ENCODE measurements at places on chromosomes 3 and 15.

DNA sequence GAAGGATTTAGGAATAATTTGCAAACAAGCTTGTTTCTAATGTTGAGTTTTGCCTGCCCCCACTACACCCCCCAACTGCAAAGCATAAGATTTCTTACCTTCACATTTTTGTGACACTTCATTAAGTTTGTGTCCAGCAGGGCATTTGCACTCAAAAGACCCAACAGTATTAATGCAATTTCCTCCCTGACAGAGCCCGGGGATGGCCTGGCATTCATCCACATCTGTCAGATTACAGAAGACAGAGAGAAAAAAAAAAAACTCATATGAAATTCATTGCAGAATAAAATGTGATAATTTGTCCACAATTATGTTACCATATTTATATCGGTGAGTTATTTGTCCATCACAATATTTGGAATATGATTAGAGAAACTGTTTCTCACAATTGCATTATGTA is 111.5 kb downstream of the FBN1 start:
- H3K36me3 ChIP-seq, result peaks cover under 1% of the 10 kb centered on the region
- H3K27ac ChIP-seq, result no peak overlapping the region
- no peaks in the 10 kb centered on the region for H3K27me3 ChIP-seq
- no peak overlapping the region for H3K4me3 ChIP-seq
- peaks cover 20% of the 10 kb centered on the region for H3K4me1 ChIP-seq

DNA sequence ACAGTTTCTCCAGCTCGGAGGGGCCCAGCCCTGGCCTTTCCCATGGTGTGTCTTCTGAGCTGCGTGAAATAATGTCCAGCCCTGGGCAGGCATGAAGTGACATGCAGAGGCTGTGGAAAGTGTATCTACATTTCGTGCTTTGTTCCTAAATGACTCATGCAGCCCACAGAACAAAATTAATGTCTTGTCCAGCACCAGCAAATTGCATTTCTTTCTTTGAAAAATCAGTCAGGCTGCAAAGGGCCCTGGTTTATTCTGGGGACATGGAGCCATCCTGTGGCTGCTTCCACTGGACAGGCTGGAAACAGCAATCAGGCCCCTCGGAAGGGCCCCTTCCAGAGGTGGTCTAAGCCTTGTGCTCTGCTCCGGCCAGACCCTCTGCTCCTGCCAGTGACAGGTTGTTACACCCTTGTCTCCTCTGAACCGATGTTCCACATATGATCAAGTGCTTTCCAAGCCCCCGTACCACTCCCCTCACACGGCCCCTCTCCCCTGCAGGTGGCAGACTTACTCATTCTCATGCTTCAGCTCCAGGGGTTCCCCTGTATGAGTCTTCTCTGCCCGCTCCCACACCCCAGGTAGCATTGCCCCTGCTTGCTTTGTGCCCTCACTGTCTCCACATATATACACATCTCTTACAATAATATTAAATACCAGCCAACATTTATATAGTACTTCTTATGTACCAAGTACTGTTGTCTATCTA is 33.7 kb downstream of the CRYGS start:
- no peaks in the 10 kb centered on the region for H3K36me3 ChIP-seq
- no peak overlapping the region for H3K4me3 ChIP-seq

DNA sequence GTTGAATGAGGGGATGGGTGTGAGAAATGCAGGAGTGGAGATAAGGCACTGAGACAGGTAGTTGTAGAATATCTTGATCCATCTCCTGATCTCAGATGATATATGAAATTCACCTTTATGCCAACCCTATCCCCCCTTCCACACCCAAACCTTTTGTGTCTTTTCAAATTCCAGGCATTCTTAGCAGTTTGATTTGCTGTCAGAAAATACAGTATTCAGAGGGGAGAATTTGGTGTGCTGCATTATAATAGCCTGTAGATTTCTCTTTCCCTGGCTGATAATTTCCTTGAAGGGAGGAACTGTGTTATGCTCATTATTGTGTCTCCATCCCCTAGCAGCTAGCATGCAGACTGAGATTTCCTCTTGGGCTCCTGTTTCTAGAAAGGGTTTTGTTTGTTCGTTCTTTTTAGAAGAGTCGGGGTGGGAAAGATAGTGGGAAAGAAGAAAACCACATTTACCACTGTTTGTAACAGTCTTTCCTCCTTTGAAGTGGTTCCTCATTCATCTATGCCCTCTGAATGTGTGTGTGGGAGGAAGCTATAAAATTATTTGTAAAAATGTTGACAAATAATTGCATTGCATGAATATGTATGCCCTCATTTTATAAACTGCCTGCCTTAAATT is 373.4 kb downstream of the DIPK2A start:
- H3K4me3 ChIP-seq, result no peak overlapping the region
- H3K36me3 ChIP-seq, result no peaks in the 10 kb centered on the region
- peak overlapping the region; percentile 31 for H3K27ac ChIP-seq

GRCh38 chr15:85531083-85531482 is 150.7 kb downstream of the AKAP13 start:
- H3K4me3 ChIP-seq, result no peak overlapping the region
- H3K36me3 ChIP-seq, result peaks cover 19% of the 10 kb centered on the region
- peak overlapping the region; percentile 11 for H3K27ac ChIP-seq
- DNase-seq, result no peak
- H3K4me1 ChIP-seq, result peaks cover 42% of the 10 kb centered on the region

DNA sequence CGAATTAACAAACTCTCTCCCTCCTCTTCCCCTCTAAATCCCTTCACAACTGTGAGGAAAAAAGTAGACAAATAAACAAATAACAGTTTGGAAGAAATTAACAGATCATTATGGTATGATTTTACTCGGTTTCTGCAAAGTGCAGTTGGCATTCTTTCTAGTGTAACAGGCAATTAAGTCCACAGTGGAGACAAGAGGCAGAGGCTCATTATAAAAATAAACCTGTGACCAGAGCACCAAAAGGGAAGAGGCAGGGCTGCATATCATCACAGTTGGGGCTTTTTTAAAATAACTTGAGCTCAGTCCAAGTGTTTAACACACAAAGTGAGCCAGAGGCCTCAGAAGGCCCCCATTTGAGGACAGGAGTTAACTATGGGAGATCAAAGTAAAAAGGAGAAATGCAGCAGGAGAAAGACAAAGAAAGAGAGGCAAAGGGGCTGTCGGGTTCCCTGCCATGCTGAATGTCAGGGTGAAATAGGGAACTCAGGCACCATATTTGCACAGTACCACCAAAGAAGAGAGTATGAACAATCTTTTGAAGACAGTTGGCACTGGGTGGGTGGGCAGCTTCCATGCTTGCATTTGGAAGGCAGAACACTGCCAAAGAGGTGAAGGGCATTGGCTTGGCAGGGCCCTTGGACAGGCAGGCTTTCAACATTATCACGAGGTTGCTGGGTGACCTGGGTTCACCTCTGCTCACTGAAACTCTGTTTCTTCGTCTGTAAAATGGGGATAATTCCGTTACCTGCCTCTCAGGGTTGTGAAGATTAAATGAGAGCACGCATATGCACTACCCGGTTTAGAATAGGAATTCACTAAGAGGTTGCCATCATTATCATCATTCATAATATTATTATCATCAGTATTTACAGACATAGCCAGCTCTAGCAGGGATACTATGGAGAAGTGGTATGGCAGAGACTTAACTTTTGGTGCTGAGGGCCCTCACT is 134.5 kb downstream of the MEX3B start:
- no peak overlapping the region for H3K4me3 ChIP-seq
- no peaks in the 10 kb centered on the region for H3K27me3 ChIP-seq
- H3K36me3 ChIP-seq, result peaks cover 4% of the 10 kb centered on the region

Measured in endothelial cell (in vitro differentiated cells).